Left colon (tissue), 2 donors: ENCODE measurements at places on chromosomes 2 and 18. TPM values are rescaled to one million over a fixed set of nuclear protein-coding genes. Genes with fewer than 3 reads are reported as not detected.

DNA sequence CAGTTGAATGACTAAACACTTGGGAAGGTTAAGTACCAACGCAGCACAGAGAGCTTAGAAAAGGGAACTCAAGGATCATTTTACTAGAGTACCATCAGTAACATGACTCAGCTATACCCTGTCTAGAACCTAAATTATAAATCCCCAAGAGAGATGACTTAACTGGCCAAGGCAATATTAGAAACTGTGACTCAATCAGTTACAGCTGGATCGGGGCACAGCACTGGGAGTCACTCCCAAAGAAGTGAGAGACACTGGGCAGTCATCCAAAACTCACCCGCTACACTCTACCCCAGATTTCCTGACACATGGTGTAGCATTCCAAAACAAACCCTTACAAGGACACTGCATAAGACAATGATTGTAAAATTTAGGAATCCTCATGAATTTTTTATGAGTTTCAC is 17.7 kb downstream of the IWS1 start:
- peak; percentile 47 for DNase-seq

GRCh38 chr2:48070415-48070814 is 164.1 kb upstream of the FBXO11 start:
- no peak for DNase-seq

- DNase-seq: no peak
Measured at GRCh38 chr2:44844651-44845270, 96.7 kb upstream of the SIX3 start.

DNA sequence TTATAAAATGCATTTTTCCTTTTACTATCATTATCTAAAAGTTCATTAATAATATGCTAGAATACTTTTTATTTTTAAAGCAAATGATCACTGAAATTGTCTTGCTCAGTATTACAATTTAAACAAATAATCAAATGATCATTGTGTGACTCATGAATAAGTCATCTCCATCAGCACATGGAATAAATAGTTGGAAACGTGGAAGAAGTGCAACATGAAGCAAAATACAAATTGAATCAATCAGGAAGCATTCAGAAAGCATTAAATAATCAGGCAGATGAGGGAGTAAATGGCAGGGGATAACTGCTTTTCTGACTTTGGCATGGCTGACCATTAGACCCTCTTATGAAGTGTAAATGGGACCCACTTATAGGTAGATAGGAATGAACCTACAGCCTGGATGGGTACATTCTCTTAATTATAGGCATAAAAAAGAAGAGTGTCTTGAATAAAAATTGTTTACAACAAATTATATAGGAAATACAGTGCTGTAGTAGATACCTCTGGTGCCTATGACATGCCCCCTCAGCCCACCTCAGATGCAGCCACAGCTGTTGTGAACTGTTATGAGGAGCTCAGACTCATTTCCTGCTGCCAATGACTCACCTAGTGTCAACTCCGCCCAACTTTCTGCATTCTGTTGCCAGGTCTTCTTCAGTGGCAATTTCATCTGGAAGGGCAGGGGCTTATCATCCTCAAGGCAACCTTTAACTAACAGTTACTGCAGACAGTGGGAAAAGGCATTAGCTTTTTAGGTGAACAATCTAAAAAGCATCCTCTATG is 936.0 kb downstream of the TRIB2 start:
- DNase-seq: no peak

DNA sequence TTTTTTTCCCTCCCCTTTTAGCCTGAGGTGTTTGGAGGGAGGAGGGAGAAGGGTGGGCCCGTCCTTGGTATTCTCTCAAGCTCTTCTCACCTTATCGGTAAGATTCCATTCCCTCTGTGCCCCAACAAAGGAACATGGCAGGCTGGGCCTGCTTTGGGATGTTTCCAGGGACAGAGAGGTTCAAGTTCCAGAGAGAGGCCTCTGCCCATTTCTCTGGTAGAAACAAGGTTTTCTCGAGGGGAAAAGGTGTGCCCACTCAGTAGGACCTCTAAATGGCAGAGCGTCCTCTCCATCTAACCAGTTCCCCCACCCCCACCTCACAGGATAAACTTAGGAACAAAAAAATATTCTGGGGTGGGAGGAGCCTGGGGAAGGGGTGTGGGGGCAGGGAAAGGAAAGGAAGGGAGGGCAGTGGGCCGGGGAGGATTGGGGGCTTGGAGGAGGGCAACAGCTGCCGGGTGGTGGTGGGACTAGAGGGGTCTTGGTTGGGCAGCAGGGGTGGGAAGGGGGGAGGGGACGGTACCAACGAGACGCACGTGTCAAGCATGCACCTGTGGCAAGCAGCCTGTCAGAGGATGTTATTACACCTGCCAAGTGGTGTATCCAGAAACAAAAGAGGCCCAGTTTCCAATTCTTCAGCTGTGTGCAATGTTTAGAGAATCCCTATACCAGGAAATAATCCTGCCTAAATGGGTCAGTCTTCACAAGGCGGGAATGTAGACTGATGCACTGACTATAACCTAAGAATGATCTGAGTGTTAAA is 2.1 kb downstream of the PCBP1 start:
- DNase-seq: peak; percentile 50

DNA sequence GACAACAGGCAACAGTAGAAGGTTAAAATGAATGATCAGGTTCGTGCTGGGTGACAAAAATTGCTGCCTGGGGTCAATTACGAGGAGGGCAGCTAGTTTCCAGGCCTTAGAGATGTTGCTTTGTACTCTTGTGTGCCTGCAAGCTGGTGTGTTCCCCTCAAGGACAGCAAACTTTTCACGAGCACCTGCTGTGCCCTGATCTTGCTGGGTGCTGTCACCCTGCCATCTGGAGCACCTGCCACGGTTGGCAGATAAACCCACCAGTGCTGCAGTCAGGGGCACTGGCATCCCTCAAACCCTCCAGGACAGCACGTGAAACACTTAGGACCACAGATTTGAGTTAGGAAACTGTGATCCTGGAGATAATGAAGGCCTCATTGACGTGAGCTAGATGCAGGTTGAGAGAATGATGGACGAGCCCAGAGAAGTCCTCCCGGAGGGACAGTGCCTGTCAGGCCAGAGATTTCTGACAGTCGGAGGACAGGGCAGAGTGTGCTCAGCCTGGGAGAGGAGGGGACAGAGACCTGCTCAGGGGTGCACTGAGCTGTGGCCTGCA is 104.3 kb upstream of the RAB12 start:
- DNase-seq: no peak

GRCh38 chr2:233213975-233214374 is 37.5 kb upstream of the ATG16L1 start:
- DNase-seq: no peak

GRCh38 chr2:238636269-238637073 is 209.7 kb downstream of the ASB1 start:
- no peak for DNase-seq

DNA sequence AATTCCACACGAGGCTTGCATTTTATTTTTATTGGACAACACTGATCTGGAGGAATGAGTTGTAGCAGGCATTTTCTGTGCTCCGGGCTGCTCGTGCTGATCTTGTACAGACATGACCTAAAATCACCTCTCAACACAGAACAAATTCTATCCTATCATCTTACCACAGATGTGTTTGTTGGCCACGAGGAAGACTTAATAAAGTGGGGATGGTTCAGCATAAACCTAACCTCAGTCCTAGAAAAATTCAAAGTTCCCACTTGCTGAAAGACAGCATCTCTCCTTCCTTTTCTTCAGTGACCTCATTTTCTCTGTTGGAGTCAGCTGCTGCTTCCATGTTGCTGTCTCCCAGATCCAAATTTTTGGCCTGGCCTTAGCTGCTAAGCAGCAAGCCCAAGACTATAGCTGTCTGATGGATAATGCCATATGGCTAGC is 45.3 kb downstream of the RBKS start:
- DNase-seq: no peak

Gene C2orf66
- total RNA-seq: not detected
